ENCODE measurements at places on chromosomes 1 and 21. TPM values are rescaled to one million over a fixed set of nuclear protein-coding genes. Genes with fewer than 3 reads are reported as not detected.

DNA sequence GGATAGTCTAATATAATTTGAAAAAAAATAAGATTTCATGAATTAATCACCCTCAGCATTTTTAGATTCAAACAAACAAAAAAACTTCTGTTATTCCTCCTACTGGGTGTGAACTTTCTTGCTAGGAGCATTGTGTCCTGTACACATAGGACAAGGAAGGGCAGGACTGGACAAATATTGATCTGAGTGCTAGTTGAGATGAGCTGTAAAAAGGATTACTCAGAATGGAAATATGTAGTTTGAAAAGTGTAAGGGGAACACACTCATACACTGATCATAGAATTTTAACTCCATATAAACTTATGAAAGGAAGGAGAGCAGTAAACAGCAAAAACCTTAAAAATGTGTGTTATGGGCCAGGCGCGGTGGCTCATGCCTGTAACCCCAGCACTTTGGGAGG, 156.5 kb upstream of the ZNF648 start:
- DNase-seq: no peak

DNA sequence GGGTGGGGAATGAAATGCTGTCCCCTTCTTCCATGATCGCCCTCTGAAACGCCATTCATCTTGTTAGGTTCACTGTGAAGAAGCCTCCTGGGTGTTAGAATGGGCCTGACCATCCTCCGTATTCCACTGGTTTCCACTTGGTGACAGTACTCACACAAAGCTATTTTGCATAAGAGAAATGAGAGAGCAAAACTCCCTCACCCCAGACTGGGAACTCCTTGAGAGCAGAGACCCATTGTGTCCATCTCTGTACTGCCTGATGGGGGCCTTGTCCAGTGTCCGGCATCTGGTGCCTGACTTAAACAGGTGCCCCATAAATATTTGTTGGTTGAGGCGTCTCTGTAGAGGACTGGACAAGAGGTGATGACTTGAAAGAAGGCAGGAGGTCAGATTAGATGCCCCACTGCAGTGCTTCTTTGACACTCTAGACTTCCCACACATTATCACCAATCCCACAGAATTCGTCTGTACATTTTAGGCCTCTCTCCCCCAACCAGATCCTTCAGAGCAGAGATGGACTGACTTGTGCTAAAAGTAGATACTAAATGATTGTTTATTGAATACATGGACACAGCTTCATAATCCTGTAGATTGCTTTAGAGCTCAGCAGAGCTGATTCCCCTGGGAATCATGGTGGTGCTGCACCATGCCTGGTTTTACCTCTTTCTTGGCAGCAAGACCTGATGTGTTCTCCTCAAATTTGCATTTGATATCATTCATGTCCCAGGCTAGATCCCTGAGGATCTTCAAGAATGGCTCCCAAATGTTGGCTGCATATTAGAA, 22.4 kb upstream of the KCNA2 start:
- DNase-seq: no peak

- DNase-seq: no peak
Measured at GRCh38 chr1:27136998-27137542, 17.9 kb downstream of the SLC9A1 start.

DNA sequence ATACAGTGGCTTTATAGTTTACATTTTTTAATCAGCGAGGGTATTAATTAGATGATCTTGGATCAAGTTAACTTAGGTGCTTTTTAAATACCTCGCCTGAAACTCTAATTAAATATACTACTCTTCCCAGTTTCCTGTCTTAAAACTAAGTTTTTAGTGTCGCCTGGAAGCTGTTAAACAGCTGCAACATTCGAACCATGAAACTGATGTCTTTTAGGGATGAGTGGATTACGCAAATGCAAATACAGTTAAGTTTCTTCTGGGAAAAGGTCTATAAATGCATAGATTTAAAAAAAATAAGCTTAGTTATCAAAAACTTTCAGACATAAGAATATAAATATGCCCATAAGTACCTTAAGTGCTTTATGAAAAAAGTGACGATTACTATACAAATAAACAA, 228.3 kb downstream of the PTPRC start:
- no peak for DNase-seq

- DNase-seq: no peak
Measured at GRCh38 chr21:46482846-46483231, 24.1 kb downstream of the DIP2A start.

Gene MPC2
- total RNA-seq: 54.4 TPM

Gene LCE3D
- total RNA-seq: not detected

Gene CD160
- total RNA-seq: 0.18 TPM

Gene TCHH
- total RNA-seq: not detected

Data from SJSA1 (cell line).